ENCODE measurements at places on chromosomes 16 and 17.

DNA sequence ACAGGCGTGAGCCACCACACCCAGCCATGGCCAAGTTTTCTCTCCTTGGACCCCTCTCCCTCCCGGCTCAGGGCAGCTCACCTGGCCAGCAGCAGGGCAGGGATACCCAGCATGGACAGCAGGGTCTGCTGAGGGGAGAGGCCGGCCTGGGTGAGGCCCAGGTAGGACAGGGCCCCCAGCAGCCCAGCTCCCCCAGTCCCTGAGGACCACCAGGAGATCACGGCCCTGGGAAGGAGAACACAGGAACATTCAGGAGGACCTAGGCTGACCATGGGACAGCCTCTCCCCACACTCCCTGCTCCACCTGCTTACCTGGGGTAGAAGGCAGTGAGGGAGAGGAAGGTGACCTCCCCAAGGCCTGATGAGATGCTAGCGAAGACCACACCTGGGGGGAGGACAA lies 5.6 kb downstream of the CLN3 start:
- no peak for DNase-seq

GRCh38 chr16:35363510-35363909 lies 1904.1 kb downstream of the TP53TG3F start:
- no peak for DNase-seq

- DNase-seq, result no peak
Measured at GRCh38 chr17:80118601-80119270, 17.4 kb downstream of the GAA start.

GRCh38 chr17:66717641-66718058 lies 117.3 kb upstream of the CACNG5 start:
- DNase-seq, result no peak
